Inflammatory macrophage (primary cell): ENCODE measurements at places on chromosomes 4 and X.

GRCh38 chr4:136680271-136680670, 852.0 kb downstream of the PCDH18 start:
- no peak for DNase-seq

GRCh38 chrX:27186671-27187070, 276.5 kb downstream of the PPP4R3C start:
- DNase-seq: peak; percentile 3

DNA sequence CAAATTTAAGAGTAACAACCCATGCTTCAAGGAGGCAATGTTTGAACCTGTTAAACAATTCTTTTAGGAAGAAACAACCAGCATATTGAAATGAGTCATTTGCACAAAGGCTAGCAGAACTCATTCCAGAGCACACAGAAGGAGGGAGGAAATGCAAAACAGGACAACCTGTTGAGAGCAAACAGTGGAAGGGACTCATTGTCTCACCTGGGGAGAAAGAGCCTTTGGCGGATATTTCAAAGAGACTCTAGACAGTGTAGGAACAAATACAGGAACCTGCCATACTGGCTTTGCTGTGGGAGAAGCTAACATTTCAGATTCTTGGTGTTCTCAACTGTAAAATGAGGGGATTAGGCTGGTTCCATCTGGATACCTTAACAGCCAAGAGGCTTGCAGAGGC, 14.8 kb upstream of the RASGEF1B start:
- no peak for DNase-seq

GRCh38 chr4:151519728-151520415, 110.9 kb downstream of the FHIP1A start:
- no peak for DNase-seq

DNA sequence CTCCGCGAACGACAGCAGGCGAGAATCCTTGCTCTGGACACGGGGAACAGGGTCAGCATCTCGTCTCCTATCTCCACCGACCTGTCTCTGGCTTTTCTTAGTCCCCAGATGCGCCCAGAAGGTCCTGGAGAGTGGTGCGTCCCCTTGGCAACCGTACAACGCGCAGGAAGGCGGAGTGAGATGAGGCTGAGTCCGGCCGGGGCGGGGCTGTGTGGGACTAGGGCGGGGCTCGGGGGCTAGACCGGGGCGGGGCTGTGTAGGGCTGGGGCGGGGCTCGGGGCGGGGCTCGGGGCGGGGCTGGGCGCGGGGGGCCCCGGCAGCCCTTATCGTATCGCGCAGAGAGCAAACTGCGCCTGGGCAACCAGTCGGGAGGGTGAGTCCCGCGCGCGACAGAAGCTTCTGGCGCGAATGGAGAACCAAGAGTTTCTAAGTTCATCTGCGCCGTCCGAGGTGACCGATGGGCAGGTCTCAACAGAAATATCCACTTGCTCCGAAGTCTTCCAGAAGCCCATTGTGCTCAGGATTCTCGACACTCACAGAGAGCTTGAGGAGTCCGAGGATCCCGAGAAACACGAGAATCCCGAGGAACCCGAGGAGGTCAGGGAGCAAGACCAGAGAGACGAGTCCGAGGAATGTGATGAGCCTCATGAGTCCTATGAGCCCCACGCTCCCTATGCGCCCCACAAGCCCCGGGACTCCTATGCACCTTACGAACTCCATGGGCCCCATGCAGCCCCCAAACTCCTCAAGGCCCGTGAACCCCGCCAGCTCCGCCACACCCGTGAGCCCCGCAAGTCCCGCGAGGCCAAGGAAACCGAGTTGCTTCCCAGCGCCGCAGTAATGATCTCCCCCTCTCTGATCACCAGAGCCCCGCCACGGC, 24.9 kb downstream of the ARL9 start:
- DNase-seq: peak; percentile 59

DNA sequence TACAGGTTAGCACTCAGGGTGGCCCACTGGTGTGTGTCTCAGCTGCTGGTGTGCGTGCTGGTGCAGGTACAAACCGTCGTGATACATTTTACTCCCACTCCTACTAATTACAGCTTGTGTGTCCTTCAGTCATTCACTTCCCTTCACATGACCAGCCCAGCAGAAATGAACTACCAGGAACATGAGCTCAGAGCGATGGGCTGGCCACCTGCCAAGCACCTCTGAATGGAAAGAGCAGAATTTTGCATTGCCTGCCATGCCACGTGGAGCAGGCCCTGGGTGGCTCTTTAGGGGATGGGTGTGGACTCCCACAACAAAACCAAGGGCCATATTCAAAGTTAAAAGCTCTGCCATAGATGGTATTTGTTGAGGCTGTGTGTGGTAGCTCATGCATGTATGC, 58.9 kb upstream of the PGM2 start:
- peak; percentile 71 for DNase-seq

- DNase-seq: no peak
Observed at GRCh38 chrX:130498653-130499274, 97.0 kb downstream of the RBMX2 start.

GRCh38 chr4:25320773-25321172, 8.2 kb downstream of the ZCCHC4 start:
- peak; percentile 89 for DNase-seq

GRCh38 chr4:145723336-145723735, 43.4 kb downstream of the C4orf51 start:
- no peak for DNase-seq

DNA sequence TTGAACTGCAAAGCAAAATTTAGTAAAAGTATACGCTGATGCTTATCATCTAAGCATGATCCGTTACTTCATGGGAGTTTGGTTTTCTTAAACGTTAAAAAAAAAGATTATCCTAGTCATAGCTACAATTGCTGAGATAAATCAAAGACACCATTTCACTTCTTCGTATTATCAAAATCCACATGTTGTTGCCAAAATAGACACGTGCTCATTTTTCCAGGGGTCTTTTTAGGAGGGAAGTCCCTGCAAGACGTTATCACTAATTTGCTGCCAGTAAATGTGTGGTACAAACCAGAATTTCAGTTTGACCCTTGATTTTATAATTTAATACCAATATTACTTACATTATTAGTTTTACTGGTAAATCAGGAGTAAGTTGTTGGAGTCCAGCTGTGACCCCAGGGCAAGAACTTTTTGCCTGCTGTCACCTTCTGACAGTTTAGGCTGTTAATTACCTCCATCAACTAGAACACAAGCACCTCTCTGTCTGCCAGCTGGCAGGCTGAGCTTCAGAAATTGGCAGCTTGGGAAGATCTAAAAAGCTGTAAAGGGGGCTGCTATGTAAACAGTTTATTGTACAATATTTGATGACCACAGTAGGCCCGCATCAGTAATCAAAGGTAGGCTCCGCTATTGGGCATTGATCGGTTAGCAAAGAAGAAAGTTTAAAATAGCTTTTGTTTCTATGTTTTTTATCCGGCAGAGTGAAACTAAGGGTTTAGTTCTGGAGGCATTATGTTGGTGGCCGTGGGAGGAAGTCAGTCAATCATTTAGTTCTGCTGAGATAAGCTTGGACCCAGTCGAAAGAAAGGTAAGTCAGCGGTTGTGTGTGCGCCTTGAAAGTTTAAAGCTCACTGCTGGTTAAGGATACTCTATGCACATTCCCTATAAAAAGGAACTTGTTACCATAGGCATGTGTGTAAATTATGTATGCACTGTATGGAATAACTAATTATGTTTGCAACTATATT, 196.4 kb downstream of the FBXO8 start:
- DNase-seq: no peak

- no peak for DNase-seq
Observed at GRCh38 chr4:169098969-169099690, 89.1 kb upstream of the CBR4 start.

- DNase-seq: no peak
Observed at GRCh38 chr4:76233967-76234678, 17.4 kb upstream of the FAM47E start.

DNA sequence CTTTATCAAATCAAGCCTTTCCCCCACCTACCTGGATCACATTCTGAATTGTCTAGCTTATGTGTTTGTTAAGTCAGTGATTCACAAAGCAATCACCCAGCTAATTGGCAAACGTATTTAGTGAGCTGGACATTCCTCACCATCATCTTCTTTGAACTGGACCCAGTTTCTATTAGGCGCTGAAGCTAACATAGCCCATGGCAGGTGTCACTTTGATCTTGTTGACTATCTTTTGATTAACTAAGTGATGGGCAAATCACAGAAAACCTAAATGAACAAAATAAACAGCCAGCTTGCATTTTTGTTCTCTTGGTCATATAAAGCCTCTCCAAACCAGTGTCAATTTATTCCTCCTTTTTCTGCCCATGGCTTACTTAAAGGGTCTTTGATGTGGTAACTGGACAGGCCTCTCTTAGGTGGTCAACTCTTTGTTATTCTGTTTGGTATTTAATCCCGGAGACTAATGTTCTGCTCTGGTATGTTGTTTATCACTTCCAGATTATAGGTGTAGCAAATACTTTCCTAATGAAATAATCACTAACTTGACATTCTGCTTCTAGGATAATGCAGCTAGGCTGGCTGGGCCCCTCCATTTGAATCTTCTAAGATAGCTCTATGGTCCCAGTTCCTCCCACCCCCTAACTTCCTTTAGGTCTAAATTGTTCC, 105.3 kb upstream of the SMIM10 start:
- no peak for DNase-seq

DNA sequence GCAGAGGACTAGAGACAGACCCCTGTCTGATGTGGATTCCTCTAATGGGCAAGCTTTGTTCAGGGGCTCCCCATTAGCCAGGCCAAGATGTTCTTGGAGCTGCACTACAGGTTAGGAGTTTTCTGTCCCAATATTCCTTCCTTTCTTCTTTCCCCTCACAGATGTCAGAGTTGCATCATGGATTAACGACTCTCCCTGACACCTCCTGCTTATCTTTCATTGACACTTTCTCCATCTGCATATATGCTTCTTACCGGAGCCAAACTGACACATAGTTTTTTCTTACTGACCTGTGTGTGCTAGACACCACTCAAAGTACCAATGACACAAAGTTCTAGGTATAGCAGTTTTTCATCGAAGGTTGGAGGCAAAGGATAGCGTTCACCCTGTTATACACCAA, 228.6 kb upstream of the HCCS start:
- no peak for DNase-seq

GRCh38 chr4:79763486-79764075, 309.4 kb downstream of the ANTXR2 start:
- DNase-seq: no peak

GRCh38 chr4:123398066-123398852, 1.7 kb downstream of the SPRY1 start:
- peak; percentile 69 for DNase-seq

DNA sequence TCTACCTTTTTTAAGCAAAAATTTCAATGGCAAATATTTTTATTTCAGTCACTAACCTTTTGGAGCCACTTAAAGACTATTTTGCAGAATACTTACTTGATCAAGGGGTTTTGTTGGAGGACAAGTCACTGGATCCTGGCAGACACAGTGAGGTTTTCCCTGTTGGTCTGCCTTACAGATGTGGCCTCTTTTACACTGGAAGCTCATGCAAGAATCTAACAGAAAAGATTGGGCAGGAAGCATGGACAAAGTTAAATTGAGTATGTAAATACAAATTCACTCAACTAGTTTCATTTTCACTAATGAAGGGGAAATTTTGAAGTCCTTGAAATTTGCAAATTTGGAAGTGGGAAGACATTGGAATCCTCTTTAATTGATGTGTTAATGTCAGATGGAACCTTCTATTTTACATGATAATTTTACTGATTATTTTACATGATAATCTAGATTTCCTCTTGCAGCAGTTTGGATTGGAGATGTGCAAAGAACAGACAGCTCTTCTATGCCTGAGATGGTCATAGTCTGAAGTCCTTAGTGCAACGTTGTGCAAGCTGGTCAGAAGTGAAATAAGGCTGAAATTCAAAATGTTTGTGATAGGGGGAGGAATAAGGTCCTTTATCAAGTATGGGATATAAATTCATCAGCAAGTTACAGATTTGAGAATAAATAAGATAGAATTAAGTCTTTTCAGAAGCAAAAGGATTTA, 38.4 kb downstream of the SPARCL1 start:
- DNase-seq: no peak

- DNase-seq: no peak
Observed at GRCh38 chr4:51851937-51852290, 9.0 kb downstream of the DCUN1D4 start.

DNA sequence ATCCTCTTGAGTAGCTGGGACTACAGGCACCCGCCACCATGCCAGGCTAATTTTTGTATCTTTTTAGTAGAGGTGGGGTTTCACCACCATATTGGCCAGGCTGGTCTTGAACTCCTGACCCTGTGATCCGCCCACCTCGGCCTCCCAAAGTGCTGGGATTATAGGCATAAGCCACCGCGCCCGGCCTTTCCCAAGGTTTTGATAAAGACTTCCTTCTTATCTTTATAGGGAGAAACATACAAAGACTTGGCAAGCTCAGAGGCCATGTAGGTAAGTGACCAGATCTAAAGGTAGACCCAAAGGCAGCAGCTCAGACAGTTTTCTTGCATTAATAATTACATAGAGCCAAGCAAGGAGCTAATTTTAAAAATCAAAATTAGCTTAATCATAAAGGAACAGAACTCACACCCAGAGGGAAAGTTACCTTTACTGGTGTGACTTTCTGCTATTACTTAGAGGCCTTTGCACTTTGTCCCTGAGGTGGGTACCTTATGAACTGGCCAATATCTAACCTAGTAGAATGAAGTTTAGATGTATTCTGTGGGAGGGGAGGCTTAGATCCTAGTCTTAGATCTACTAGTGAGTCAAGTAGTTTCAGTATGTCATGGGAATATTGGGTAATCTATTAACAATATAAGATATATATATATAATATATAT, 67.3 kb downstream of the HPGD start:
- no peak for DNase-seq

- DNase-seq: no peak
Observed at GRCh38 chrX:119105826-119106225, 21.8 kb downstream of the KIAA1210 start.

GRCh38 chr4:185830263-185830994, 18.4 kb upstream of the SORBS2 start:
- no peak for DNase-seq

DNA sequence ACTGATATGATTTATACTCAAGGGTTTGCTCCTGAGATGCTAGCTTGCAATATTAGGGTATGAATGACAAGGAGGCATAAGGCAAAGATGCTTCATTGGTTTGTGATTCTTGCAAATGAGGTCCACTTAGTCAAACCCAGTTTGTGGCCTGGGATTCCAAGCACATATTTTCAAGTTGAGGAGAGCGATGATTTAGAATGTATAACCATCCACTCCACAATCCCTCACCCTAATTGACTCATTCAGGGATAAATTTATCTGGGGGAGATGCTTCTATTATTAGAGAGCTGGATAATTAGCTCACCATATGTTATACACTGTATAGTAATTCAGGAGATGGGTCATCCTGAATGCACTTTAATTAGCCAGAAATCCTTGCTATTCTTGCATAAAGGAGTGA, 118.3 kb upstream of the PUDP start:
- no peak for DNase-seq

DNA sequence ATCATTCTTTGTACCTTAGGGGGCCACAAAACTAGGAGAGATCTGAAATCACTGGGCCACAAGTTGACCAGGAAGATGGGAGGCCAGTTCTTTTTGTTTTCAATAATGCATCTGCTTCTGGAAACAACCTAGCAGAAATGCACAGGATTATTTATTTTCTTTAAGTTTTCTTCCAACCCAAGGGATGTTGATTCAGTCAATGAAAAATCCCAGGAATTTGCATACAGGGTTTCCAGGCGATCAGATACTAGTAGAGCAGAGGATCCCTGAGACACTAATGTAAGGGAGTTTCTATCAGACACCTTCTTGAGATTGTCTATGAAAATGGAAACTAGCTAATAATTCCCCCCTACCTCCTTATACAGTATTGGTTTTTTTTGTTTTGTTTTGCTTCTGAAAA, 7.4 kb downstream of the ATOH1 start:
- DNase-seq: no peak
